ENCODE measurements at places on chromosomes 7 and 10. TPM values are rescaled to one million over a fixed set of nuclear protein-coding genes. Genes with fewer than 3 reads are reported as not detected.

PLA2G12B gene
- not detected for total RNA-seq

MKX gene
- 185 TPM for total RNA-seq

HOXA7 gene
- total RNA-seq, result not detected

ORAI2 gene
- 67.6 TPM for total RNA-seq

CTAGE15 gene
- 0.36 TPM for total RNA-seq

PILRA gene
- total RNA-seq, result not detected

CRTAC1 gene
- not detected for total RNA-seq

TCF7L2 gene
- total RNA-seq, result 3.0 TPM

GPR22 gene
- not detected for total RNA-seq
